ENCODE measurements at places on chromosomes 7 and 10. TPM values are rescaled to one million over a fixed set of nuclear protein-coding genes. Genes with fewer than 3 reads are reported as not detected.

DNA sequence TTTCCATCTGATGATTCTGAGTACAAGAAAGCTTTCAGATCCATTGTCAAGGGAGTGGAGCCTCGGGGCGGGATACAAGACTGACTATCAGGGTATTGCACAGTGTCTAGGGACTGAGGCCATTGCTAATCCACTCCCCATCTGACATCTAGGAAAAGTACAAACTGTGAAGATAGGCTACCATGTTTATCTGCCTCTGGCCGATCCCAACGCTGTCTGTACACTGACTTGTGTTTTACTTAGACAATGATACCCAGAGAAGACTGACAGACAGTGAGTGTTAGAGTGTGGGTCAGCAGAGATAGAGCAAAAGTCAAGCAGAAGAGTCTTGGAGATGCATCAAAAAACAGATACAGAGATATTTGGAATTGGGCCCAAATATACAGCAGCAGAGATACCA lies 3.1 kb upstream of the SLC13A4 start:
- no peak for DNase-seq

GRCh38 chr10:13741438-13741837 lies 154.7 kb downstream of the PRPF18 start:
- DNase-seq = no peak

GRCh38 chr7:18555120-18555519 lies 59.6 kb downstream of the HDAC9 start:
- DNase-seq = peak; percentile 47

DNA sequence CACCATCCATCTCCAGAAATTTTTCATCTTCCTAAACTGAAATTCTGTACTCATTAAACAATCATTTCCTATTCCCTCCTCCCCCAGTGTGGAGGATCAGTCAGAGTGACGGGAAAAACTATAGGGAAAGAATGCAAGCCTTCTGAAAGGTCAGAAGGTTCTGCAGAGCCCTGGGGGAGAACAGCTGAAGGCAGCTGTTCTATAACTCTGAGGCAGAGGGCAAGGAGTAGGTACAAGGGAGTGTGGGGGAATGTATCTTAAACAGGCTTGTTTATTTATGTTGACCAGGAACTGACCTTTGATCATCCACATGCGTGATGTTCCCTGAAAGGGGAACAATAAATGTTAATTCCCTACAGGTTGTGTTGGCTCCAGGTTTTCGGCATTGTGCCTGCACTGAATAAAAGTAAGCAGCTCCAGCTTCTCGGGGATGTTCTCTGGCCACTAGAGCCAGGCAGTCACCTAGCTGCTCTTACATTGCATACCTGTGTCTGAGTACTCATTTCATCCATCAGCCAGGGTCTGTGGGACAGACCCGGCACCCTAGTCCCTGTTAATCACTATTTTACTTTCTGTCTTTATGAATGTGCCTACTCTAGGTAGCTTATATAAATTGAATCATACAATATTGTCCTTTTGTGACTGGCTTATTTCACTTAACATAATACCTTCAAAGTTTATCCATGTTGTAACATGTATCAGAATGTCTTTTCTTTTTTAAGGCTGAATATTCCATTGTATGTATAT lies 5.8 kb downstream of the IFIT1 start:
- DNase-seq = peak; percentile 68

- DNase-seq = no peak
Observed at GRCh38 chr7:114439581-114439980, 25.0 kb downstream of the FOXP2 start.

GRCh38 chr10:123229927-123230630 lies 75.9 kb downstream of the BUB3 start:
- DNase-seq = no peak

DNA sequence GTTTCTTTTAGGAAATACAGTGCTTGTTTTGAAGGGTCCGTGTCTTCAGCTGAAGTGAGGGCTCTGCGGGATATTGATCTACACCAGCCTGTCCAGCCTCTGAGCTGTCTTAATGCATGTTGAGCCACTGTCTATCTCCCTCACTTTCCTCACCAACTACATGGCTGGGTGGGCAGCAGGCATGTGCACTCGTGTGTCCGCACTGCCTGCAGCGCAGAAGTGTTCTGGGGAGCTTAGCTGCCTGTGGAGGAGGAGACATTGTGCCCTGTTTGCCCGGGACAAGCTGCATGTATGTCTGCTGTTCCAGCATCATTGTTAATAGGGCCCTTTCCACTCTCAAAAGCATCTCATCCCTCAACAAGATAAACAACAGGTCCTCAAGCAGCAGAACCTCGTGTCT lies 133.1 kb upstream of the EEPD1 start:
- no peak for DNase-seq

GRCh38 chr10:13681095-13681494 lies 94.3 kb downstream of the PRPF18 start:
- no peak for DNase-seq

DNA sequence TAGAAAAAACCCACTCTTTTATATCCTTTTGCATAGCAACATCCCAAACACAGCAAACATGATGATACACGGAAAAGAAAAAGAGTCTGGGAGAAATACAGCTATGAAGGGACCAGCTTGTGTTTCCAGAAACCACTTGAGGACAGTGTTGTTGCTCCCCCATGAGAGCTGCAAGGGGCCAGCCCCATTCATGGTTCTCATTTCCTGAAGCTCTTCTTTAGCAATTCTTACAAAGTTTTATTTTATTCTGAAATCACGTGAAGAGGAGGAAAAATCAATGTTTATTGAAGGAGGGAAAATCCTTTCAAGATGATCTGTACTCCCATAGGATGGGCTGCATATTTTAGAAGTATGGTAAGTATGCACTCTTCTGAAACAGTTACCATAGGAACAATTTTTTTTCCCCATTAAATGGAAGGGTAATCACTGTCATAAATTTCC lies 17.5 kb upstream of the PRTFDC1 start:
- peak; percentile 97 for DNase-seq

DNA sequence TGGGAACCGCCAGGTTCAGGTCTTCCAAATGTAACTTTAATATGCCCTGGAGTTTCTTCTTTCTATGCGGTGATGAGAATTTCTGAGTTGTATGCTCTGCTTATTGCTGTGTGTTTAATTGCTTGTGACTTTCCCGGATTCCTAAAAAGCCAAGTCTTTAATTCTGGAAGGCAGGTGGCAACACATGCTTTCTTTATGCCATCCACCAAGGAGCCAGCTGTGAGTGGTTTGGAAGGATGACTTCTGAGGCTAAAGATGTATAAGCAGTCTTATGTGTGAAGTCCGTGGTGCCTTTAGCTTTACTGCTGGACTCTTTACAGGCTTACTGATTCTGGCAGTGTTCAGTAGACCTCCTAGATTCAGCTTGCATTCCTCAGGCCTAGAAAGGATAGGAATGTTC lies 3.1 kb downstream of the SDK1 start:
- no peak for DNase-seq

GRCh38 chr7:3710531-3710930 lies 409.5 kb downstream of the SDK1 start:
- peak; percentile 8 for DNase-seq

GRCh38 chr7:107960272-107960671 lies 42.7 kb downstream of the LAMB1 start:
- peak; percentile 79 for DNase-seq

DNA sequence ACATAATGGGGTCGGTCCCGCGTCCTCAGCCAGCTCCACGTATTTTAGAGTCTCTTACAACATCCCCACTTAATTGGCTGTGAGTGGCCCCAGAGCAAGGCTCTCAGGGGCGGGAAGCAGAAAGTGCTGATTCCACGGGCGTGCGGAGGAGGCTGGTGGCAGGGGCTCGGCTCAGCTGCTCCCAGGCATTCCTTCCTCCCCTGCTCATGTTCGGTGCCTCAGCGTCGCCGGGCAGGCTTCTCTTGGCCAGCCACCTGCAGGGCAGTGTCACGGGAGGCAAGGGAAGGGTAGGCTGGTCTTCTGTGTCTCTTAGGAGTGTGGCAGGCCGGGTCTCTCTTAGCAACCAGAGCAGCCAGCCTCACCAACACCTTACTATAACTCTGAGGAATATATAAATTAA lies 33.8 kb downstream of the IL15RA start:
- DNase-seq = peak; percentile 79

GRCh38 chr10:125911145-125911544 lies 14.8 kb downstream of the FANK1 start:
- no peak for DNase-seq

DNA sequence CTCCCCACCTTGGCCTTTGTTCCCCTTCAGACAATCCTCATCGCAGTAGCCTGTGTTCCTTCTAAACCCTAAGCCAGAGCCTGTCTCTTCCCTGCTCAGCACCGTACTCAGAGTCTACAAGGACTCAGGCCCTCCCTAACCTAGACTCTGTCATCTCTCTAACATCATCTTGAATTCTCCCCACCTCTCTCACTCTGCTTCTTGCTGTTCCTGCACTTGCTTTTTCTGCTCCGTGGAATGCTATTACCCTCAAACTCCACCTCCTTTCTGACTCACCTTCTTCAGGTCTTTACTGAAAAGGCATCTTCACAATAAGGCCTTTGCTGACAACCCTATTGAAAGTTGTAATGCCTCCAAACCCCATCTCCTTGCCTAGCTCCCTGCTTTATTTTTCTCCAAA lies 141.0 kb downstream of the DKK1 start:
- no peak for DNase-seq

DNA sequence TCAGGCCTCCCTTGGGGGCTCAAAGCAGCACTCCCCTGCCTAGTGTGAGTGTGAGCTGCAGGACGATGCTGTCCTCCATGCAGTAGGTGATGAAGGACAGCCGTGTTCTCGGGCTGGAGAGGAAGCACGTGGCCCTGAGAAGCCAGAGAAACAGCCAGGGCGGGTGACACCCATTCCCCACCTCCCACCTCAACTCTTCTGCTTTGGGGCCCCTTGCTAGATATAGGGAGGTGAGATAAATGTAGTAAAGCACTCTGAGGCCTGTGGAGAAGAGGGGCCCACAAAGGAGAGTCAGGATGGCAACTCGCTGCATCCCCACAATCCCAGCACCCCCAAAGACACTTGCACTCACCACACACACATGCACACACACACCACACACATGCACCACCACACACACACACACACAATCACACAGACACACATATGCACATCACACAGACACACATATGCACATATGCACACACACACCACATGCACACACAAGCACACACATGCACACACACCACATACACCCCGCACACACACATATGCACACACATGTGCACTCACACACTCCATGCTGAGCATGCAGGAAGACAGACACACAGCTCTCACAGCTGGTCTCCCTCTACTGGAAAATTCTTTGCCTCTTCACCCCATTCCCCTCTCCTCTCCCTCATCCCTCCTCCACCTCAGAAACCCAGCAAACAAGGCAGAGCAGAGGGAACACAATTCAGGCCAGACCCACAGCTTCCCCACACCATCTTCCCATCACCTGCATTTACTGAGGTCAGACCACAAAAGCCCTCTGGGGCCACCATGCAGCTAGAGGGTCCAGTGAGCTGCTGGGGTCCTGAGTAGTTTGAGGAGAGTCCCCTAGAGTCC lies 30.5 kb downstream of the ANXA8 start:
- no peak for DNase-seq

Gene MMP21
- polyA plus RNA-seq = 0.34 TPM

Gene IDI2
- 0.15 TPM for polyA plus RNA-seq

Gene TRIM50
- polyA plus RNA-seq = 0.74 TPM

Data from muscle of leg (tissue), 16 donors.